ENCODE measurements at places on chromosomes 5 and 9. TPM values are rescaled to one million over a fixed set of nuclear protein-coding genes. Genes with fewer than 3 reads are reported as not detected.

The FBP1 gene
- 9.5 TPM for total RNA-seq

The CMYA5 gene
- 969 TPM for total RNA-seq

The CARD9 gene
- 1.6 TPM for total RNA-seq

The ST8SIA4 gene
- 8.3 TPM for total RNA-seq

The ZNF883 gene
- total RNA-seq: 11.0 TPM

The NHP2 gene
- total RNA-seq: 79.5 TPM

- DNase-seq: no peak
These were observed 368.0 kb downstream of the IRX1 start for GRCh38 chr5:3963652-3964051.

DNA sequence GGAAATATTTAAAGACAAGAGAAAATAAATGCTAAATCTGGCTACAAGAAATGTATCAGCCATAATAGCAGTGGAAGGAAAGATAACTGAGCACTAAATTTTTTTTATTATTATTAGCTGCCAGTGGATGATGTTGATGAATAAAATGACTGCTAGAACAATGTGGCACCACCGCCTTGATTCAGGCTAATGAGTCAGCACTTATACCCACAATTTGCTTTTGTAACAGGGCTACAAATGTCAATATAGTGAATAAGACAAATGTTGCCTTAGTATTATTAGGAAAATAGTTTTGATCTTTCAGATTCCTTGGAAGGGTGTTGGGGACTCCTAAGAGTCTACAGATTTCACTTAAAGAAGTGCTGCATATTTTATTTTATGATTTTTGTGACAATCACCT is 555.2 kb upstream of the GRAMD2B start:
- no peak for DNase-seq

DNA sequence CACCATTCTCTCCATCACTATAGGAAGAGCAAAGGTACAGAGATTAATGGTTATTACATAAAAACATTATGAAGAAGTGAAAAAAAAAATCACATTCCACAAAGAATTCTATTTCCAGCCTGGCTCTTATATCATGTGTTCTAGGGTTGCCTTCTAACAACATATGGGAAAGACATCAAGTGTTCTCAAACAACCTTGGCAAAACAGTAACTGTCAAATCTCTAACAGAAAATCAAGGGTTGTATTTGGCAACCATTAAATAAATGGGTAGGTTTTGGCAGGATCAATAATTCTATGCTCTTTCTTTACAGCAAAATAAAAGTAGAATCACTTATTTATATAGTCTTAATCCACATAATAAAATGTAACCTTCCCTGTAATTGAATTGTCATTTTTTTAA is 728.9 kb downstream of the MAT2B start:
- no peak for DNase-seq

- no peak for DNase-seq
These were observed 654.2 kb downstream of the TLE1 start for GRCh38 chr9:81035171-81035570.

DNA sequence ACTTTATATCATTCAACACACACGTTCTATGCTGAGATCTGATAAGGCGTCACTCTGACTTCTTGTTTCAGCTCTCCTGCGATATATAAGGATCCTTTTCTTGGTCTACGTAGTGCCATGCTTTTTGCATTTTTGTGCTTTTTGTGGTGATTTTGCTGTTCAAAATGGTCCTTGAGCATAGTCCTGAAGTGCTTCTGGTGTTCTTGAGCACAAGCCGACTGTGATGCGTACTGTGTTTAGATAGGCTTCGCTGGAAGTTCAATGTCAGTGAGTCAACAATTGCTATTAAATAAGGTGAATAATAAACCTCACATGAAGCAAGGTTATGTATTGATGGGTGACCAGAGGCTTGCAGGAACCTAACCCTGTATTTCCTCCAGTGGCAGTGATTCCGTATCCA is 46.8 kb downstream of the ACO1 start:
- DNase-seq: no peak

GRCh38 chr5:34699155-34700077 is 43.3 kb downstream of the RAI14 start:
- DNase-seq: no peak

DNA sequence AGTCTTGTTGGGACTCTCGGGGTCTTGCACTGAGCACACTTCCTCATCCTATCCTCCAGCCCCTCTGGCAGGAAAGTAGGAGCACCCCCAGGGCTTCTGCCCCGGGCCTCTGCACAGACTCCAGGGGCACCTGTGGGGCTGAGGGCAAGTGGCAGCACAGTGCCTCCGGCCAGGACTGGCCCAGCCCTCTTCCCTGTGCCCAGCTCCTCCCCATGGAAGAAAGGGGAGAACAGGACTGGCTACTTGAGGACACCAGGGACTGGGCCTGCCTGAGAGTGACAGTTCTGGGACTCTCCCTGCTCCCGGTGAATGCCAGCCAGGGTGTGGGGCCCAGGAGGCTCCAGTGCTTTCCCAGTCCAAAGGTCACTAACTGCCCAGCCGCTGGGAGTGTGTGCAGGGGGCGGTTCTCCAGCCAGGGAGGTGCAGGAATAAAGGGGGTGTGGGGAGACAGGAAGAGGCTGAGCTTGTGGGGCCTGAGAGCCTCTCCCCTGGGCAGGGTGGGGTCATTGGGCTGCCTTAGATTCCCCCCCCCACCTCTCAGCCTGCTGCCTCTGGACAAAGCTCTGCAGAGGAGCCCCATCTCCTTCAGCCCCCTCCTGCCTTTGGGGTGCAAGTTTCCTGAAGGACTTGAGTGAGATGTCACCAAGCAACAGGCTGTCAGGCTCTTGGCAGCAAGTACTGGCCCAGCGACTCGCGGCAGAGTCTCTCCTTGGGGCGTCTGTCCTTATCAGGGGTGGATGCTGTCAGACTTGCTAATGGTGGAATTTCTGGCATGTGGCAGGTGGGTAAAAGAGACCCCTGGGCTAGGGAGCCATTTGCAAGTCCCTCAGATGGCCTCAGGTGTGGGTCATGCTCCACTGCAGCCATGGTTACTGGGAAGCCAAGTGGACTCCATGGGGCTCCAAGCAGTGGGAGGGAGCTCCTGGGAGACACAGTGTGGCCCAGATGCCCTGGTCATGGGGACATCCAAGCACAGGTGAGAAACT is 19.1 kb upstream of the JADE2 start:
- peak; percentile 89 for DNase-seq

DNA sequence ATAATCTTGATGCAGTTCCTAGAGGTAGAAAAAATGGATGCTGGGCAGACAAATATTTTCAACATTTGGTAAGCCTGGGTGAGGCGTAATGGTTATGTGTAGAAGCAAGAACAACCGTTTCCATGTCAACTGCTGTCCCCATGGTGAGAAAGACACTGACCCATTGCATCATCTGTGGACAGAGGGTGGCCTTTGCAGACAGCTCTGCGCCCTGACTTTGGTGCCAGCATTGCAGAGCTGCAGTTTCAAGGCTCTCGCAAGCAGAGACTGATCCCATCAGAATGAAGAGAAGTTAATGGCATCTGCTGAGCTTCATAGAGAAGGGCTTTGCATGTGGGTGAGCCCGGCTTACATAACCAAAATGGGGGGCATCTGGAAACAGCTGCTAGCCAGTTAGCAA is 179.0 kb upstream of the ADRA1B start:
- DNase-seq: no peak
